ENCODE measurements at places on chromosomes 1 and 21. TPM values are rescaled to one million over a fixed set of nuclear protein-coding genes. Genes with fewer than 3 reads are reported as not detected.

Gene NOS1AP
- not detected for polyA plus RNA-seq

Gene CLCA2
- polyA plus RNA-seq = not detected

Gene SLC25A24
- polyA plus RNA-seq = 5.7 TPM

Gene DHDDS
- polyA plus RNA-seq = 21.9 TPM

Gene CACNA1S
- not detected for polyA plus RNA-seq

Gene KLF17
- not detected for polyA plus RNA-seq

Gene AGL
- polyA plus RNA-seq = 6.0 TPM

Gene DNM3
- polyA plus RNA-seq = 0.56 TPM

Gene PRAMEF7
- polyA plus RNA-seq = not detected

Gene CELF3
- polyA plus RNA-seq = not detected

Gene UBE2U
- not detected for polyA plus RNA-seq

Gene HMGCL
- 18.5 TPM for polyA plus RNA-seq

Gene FABP3
- not detected for polyA plus RNA-seq

Gene NUP210L
- polyA plus RNA-seq = 0.04 TPM

Gene MCL1
- polyA plus RNA-seq = 163 TPM

Gene COX20
- 24.7 TPM for polyA plus RNA-seq

Gene ALDH4A1
- 5.2 TPM for polyA plus RNA-seq

Gene CAP1
- 175 TPM for polyA plus RNA-seq

Gene F11R
- 17.3 TPM for polyA plus RNA-seq

Gene FCGR3A
- 1.5 TPM for polyA plus RNA-seq

Gene TRAF3IP3
- polyA plus RNA-seq = 422 TPM

Gene OXCT2
- 1.9 TPM for polyA plus RNA-seq

Gene BCL2L15
- 1.1 TPM for polyA plus RNA-seq

Gene LRRC53
- polyA plus RNA-seq = not detected

Gene MRPS14
- 9.0 TPM for polyA plus RNA-seq

Gene ADORA1
- not detected for polyA plus RNA-seq

Gene OR14K1
- not detected for polyA plus RNA-seq

Gene LAPTM5
- 1,519 TPM for polyA plus RNA-seq

Gene MROH7
- polyA plus RNA-seq = not detected

Gene SYT6
- polyA plus RNA-seq = not detected

Gene RHBG
- not detected for polyA plus RNA-seq

Gene SH2D2A
- 0.73 TPM for polyA plus RNA-seq

Gene IL10
- not detected for polyA plus RNA-seq

Gene CA6
- polyA plus RNA-seq = 0.36 TPM

Gene LRRN2
- not detected for polyA plus RNA-seq

Gene WDR77
- 65.0 TPM for polyA plus RNA-seq

Gene ANKRD45
- polyA plus RNA-seq = 0.06 TPM

Gene RGS4
- polyA plus RNA-seq = not detected

Gene CACNA1E
- polyA plus RNA-seq = 0.10 TPM

Gene RGS13
- 0.20 TPM for polyA plus RNA-seq

Gene RUNX1
- 33.1 TPM for polyA plus RNA-seq

Gene AMY1B
- polyA plus RNA-seq = 0.16 TPM

Gene PER3
- 1.9 TPM for polyA plus RNA-seq

Gene TMOD4
- polyA plus RNA-seq = 1.7 TPM

Gene C8B
- not detected for polyA plus RNA-seq

Gene OR6N1
- not detected for polyA plus RNA-seq

Gene HUNK
- polyA plus RNA-seq = 0.01 TPM

Gene MYOG
- polyA plus RNA-seq = not detected

Gene S100A14
- polyA plus RNA-seq = not detected

Gene RIPPLY3
- polyA plus RNA-seq = not detected

Gene KCNK1
- not detected for polyA plus RNA-seq

Gene AIRE
- 0.37 TPM for polyA plus RNA-seq
